ENCODE measurements at places on chromosomes 1 and 21.
A peak's percentile ranks its signal among the peaks of the same experiment; 100 is the strongest.

DNA sequence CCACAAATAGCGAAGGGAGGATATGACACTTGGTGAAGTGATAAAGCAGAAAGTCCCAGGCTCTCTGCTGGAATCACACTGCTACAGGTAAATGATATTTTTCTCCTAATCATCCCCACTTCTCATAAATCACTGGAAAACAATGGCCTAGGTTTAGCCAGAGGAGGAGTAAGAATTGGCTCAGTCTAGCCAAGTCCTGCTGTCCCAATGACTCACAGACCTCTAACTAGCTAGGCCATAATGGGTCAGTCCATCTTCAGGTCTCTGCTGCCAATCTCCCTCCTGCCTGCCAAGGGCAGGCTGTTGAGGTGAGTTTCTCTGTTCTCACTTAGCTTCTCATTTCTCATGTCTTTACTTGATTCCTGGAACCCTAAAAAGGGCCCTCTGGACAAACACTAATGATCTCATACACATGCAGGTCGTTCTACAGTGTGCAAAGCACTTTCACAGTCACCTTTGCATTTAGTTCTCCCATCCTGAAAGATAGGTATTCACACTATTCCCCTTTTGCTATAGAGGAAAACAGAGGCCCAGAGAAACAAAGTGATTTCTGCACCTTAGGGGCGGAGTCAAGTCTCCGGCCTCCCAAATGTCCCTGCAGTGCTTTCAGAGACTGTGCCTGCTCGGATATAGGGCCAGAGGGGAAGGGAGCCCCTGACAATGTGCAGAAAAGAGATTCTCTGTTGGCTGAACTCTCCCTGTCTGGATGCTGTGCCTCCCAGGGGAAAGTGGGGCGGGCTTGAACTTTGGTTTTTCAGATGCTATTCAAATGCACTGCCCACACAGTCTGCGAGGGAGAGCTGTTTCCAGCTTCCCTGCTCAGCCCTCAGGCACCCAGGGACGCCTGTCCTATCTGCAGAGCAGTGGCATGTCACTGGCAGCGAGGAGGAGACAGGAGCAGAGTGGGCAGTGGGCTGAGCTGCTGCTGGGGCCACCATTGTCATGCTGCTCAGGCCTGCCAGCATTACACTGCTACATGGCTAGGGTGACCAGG lies 3.9 kb upstream of the CDK18 start:
- DNase-seq, result no peak

- no peak for DNase-seq
These were observed at the start of gene NT5C1A for GRCh38 chr1:39671793-39672550. Gene NT5C1A, minus strand, starts transcription at chr1:39672107. Its CDS starts 69 bp downstream, at chr1:39672038.

DNA sequence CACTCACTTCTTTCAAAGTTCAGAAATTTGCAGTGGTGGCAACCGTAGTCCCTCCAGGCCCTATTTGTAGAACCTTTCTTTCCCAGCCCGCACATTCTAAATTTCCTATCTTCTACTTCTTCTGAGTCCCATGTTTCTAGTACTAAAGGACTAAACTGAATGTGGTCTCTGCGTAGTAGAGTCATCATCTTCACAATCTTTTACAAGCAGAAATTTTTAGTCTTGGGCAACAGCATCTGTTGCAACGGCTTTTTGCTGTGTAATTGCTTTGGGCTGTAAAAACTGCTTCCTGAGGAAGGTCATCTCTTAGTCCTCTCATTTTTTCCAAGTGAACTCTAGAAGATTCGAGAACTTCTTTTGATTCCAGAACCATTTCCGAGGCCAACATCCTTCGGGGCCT lies 23.9 kb downstream of the VAV3 start:
- no peak for DNase-seq

GRCh38 chr21:33259428-33259827 lies 6.7 kb upstream of the IL10RB start:
- DNase-seq, result no peak

GRCh38 chr1:206050655-206051235 lies 2.2 kb upstream of the RHEX start:
- peak; percentile 5 for DNase-seq

DNA sequence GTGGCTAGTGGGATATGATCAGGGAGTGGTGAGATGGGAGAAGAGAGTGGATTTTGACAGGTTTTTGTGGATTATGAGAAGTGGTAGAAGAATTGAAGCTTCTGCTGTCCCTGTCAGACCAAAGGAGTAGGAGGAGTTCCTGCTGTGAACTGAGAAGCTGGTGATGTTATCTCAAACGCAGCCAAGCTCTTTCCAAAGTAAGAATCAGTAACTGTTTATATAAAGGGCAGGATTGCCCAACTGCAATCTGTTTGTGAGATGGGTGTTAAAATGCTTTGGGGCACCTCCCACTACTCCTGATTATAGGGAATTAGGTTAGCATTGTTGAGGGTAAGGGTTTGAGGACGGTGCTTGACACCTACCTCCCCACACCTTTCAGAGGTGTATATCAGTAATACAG lies 60.5 kb upstream of the USP25 start:
- DNase-seq, result no peak

- no peak for DNase-seq
These were observed 317.1 kb downstream of the DPYD start for GRCh38 chr1:97603776-97604175.

DNA sequence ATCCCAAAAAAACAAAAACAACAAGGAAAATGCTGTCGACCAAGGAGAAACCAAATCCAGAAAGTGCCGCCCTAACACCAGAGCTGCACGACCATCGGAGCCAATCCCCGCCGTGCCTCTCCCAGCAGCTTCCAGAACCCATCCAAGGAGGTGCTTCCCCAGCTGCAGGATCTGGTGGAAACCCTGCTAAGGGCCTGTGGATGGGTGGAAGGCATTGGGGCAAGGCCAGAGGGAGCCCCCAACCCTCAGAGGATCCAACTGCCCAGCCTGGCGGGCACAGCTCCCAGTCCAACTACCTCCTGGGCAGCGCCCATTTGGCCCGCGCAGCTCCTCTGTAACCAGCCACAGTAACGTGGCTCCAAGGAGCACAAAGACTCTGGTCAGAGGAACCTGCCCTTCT lies 81.6 kb downstream of the NPHP4 start:
- no peak for DNase-seq

DNA sequence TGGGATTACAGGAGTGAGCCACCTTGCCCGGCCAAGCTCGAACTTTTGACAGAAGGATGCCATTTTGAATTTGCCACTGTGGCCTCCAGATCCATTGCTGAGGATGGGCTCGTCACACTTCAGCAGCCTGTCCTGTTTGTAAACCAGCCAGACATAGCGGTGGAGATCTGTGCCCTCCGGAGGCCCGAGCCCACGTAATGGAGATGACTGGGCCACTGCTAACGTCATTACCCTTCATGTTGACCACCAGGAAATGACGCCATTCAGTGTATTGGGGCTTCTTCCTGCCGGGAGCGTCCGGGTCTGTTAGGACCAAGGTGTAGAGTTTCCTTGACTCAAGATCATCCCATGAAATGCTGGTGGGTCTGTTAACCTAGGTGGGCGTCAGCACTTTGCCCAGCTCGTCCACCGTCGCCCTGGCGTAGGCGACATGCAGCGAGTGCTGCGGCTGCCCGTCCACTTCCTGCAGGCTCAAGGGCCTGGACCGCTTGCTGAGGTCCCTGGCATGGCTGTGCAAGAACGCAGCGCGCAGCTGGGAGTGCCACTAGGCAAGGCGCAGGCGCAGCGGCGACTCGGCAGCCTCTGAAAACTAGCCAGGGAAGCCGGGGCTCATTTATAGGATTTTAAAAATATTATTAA lies 40.8 kb downstream of the PTPRC start:
- peak; percentile 24 for DNase-seq

- DNase-seq, result no peak
These were observed 80.1 kb downstream of the ZNF326 start for GRCh38 chr1:90074970-90075391.

DNA sequence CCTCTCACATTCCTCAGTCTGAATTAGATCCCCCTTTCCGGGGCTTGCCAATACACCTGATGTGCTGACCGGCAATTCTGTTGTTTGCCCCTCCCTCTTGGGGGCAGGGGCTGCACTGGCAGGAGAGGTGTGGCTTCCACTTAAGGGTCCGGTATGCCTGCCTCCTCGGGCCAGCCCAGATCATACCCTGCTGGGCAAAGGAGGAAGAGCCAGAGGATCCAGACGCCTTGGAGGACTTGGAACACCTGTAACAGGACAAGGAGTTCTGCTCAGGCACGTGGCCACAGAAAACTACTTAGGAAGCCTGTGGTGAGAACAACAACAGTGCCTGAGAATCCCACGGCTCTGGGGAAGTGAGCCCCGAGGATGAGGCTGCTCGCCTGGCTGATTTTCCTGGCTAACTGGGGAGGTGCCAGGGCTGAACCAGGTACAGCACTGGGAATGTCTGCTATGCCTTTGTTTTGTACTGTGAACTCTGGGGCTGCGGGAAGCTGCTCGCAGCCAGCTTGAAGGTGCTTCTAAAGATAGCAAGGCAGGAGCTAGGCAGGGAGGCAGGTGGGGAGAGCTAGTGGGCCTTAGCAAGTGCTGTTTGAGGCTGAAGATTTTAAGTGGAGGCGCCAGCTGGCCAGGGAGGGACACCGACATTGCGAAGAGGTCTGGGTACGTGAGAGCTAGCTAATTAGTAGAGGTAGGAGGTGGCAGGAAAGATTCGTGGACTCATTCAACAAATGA lies at the start of gene SMPDL3B:
Gene SMPDL3B (plus strand): TSS at position 183 of the 732 bp plus-strand sequence. CDS start 184 bp downstream, at position 367.
- DNase-seq, result no peak

DNA sequence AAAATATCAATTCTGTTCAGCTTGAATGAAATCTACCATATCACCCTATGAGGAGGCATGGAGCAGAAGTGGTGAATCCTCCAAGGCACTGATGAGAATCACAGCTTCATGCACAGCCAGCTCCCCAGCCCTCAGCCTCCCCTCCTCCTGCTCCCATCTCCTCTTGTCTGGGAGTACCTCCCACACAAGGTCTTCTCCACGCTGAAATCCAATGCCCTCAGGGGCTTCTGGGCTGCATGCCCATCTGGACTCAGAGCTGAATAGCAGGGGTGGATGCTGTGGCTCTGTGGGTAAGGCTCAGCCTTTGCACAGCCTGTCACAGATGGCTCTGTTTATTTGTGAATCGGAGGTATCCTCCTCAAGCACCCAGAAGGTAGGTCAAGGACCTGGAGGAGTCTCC lies 48.6 kb downstream of the KCNC4 start:
- no peak for DNase-seq

DNA sequence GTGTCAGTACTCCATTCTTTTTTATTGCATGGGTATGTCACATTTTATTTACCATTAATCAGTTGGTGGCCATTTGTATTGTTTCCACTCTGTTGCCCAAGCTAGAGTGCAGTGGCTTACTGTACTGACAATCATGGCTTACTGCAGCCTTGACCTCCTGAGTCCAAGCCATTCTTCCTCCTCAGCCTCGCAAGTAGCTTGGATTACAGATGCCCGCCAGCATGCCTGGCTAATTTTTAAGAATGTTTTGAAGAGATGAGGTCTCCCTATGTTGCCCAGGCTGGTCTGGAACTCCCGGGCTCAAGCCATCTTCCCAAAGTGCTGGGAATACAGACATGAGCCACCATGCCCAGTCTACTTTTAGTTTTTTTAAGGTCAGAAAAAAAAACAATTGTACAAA lies 813 bp upstream of the SFT2D2 start:
- no peak for DNase-seq

- DNase-seq, result no peak
These were observed 70.7 kb upstream of the ZNF644 start for GRCh38 chr1:91092503-91092902.

- no peak for DNase-seq
These were observed 1.5 kb downstream of the TRIM62 start for GRCh38 chr1:33180226-33180910.

DNA sequence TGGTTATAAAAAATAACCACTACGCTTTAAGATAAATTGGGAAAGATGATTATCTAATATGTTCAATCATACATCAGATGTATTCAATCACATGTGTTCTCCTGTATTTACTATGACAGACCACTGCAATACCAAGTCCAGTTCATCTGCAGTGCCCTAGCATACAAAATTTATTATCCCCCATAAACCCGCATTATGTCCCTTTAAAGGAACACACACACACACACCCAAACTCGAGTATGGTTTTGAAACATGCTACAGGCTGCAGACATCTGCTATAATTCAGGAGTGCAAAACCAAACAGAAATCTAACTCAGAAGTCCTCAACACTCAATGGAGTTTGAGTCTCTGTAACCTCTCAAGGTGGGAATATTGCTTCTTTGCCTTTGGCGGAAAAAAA lies 14.9 kb downstream of the ODF2L start:
- no peak for DNase-seq

DNA sequence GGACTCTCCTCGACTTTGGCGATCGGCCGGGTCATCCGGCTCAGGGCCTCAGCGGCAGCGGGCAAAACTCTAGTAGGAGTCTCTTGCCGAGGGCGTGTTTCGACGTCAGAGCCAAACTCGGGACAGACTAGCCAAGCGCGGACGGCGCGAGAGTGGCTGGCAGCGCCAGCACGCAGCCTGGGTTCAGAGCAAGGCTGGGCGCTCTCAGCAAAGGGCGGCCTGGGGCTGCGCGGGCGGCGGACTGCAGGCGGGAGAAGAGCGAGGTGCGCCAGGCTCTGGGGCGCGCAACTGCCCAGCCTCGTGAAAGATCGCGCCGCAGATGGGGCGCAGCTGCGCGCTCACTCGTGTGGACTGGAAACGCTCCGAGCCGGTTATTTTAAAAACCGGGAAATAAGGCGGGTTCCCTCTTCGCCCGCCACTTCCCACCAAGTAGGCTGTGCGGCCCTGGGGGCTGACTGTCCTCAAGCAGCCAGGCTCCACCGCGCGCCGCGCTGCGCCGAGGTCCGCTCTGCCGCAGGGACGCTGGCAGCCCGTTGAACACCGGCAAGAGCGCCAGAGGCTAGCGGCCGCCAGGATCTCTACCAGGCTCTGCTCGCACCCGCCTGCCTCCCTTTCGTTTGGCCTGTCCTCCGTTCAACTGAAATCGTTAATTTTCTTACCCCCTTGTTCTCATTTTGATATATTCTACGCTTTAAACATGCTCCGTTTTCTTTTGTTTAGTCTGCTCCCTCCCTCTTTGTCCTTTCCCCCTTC lies 2.4 kb downstream of the ALX3 start:
- no peak for DNase-seq

DNA sequence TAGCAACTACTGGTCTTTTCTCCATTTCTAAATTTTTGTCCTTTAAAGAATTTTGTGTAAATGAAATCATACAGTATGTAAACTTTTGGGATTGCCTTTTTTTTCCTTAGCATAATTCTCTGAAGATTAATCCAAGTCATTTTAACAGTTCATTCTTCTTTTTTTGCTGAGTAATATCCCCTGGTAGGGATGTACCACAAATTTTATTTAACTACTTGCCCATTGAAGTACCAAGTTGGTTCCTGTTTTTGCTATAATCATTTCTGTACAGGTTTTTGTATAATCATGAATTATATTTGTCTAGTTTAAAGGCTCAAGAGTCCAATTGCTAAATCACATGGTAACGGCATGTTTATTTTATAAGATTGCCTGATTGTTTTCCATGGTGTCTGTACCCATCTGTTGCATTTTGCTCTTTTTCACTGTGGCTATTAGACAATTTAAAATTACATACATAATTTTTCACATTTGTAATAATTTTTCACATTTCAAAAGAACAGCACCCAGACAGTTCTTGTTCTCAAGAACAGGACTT lies 891.1 kb downstream of the USP25 start:
- no peak for DNase-seq
